ENCODE measurements at places on chromosomes 5 and 9. TPM values are rescaled to one million over a fixed set of nuclear protein-coding genes. Genes with fewer than 3 reads are reported as not detected.

GRCh38 chr9:8734760-8735159 lies 935.2 kb upstream of the DMAC1 start:
- no peak for DNase-seq

PCDHA9 gene
- not detected for total RNA-seq

TSSK1B gene
- not detected for total RNA-seq

GRCh38 chr9:133113163-133113948 lies 7.7 kb downstream of the RALGDS start:
- DNase-seq: no peak

GRCh38 chr5:134249469-134250379 lies 23.9 kb upstream of the PPP2CA start:
- DNase-seq: no peak

DNA sequence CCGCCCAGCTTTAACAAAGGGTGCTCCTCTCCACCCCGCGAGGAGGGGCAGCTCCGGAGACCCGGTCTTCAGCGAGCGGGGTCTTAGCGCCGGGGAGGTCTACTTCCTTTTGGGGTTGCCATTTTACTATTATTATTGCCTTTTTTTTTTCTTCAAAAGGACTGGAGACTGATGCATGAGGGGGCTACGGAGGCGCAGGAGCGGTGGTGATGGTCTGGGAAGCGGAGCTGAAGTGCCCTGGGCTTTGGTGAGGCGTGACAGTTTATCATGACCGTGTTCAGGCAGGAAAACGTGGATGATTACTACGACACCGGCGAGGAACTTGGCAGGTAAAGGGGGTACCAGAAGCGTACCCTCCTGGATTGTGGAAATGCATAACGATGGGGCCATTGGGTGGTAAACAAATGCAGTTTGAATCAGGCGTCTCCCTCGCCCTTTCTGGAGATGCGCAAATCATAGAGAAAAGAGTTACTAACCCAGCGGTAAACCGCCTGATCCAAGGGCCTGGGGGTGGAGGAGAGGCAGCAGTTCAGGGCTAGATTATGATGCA lies 1.2 kb downstream of the DAPK1 start:
- DNase-seq: no peak

TRIM23 gene
- total RNA-seq: 7.5 TPM

CDH6 gene
- not detected for total RNA-seq

DNA sequence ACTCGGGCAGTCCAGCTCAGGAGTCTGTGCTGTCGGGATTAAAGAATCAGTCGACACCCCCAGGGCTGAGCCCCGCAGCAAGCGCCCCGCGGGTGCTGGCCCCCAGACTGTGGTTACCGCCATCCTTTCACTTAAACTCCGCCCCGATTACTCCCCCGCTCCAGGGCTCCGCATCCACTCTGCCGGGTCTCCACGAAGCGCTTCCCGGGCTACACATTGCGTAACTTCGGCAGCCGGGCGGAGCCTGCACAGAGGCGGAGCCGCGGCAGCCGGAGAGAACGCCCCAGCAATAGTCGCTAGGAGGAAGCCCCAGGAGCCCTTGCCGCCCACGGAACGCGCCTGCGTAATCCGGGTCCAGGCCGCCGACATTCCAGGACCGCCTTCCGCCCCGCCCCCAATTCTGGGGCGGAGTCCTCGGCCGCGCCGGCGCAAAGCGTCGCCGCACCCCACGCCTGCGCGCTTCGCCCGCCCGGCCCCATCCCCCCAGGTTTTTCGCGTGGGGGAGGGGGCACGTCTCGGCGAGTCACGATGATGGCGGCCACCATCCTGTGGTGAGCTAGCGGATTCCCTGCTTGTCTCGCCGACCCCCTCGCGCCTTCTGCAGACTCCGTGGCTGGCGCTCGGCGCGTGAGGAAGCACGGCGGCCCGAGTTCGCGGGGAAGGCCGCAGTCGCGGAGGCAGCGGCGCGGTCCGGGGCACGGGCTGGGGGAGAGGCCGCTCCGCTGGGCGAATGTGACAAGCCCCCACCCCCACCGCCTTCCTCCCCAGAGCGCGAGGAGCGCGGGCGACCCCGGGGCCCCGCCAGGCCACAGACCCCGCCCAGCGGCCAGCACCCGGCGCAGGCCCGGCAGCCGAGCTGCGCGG lies at the start of gene RAD23B:
Gene RAD23B (plus strand): TSS at position 521 of the 864 bp plus-strand sequence. CDS start 351 bp downstream, outside the sequence.
- peak; percentile 97 for DNase-seq

GRCh38 chr5:173308226-173308625 lies 20.0 kb downstream of the STC2 start:
- no peak for DNase-seq

- DNase-seq: no peak
Measured at GRCh38 chr5:146607659-146608332, 91.8 kb upstream of the GPR151 start.

TAS2R1 gene
- not detected for total RNA-seq

DNA sequence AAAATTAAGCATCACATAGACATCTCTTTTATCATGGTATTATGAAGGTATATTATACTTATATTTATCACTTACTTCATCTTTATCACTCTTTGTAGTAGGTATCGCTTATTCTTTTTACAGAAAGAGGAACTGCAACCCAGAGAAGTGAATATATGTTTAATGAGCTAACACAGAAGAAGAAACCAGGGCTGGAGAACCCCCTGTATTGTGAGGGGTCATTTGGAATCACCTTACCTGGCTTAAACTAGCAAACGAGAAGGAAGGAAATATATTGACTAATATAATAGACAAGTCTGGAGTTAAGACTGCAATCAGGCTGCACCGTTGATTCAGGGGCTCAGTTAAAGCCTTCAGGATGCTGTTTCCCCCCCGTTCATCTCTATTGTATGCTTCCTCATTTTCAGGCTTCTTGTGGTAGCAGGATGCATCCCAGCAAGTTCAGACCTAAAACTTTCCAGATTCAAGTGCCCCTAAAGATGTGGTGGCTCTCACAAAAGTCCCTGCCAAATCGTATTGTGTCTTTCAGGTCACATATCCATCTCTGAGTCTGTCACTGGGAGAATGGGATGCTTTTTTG lies 146.4 kb downstream of the GCNT1 start:
- no peak for DNase-seq

GRCh38 chr9:17137566-17137965 lies 2.7 kb downstream of the CNTLN start:
- no peak for DNase-seq

GRCh38 chr9:72675586-72675985 lies 154.2 kb downstream of the TMC1 start:
- no peak for DNase-seq

- DNase-seq: no peak
Measured at GRCh38 chr5:4518903-4519672, 621.0 kb upstream of the ADAMTS16 start.

DNA sequence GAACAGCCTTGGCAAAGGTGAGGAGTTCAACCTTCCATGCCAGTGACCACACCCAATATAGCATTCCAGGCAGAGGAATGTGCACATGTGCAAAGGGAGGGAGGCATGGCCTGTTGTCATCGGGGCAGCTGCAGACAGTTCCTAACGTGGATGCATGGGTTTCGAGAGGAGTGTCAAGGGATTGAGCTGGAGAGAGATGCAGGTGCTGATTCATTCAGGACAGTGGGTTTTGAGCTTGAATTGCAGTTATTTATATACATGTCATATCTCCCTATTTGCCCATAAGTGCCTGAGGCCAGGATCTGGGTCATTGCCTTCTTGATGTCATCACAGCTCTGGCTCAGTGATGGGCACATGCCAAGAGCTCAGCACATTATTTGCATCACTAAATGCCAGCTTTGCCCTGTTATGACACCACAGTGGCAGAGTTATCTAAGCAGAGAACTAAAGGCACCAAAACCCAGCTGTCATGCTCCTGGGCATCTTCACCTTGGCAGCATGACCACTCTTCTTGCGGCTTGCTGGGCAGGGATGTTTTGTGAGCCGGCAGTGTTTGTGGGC lies 278.0 kb downstream of the NTRK2 start:
- DNase-seq: no peak

All from activated T-helper 1 cell treated with anti-CD3 and anti-CD28 coated beads, Interleukin-12 subunit alpha, Interleukin-12 subunit beta, Interleukin-2, Interleukin-4 antibody, amounts not matched to agents 30 ng/mL and 10 ng/mL and 1 ng/mL, durations not matched to agents 14 hours and 24 hours and 36 hours (primary cell).